Activated CD8-positive, alpha-beta T cell treated with anti-CD3 and anti-CD28 coated beads, Interleukin-2, amount 10 ng/mL, durations not matched to agents 7 days and 5 days (primary cell): ENCODE measurements at places on chromosomes 5 and 9. TPM values are rescaled to one million over a fixed set of nuclear protein-coding genes. Genes with fewer than 3 reads are reported as not detected.

Gene LCN1
- not detected for total RNA-seq

GRCh38 chr5:54304040-54304439, 6.3 kb downstream of the ARL15 start:
- DNase-seq, result no peak
- H3K27ac ChIP-seq, result no peak overlapping the region

GRCh38 chr9:107982745-107983144, 493.2 kb upstream of the KLF4 start:
- no peaks in the 10 kb centered on the region for H3K4me1 ChIP-seq
- no peak overlapping the region for H3K4me3 ChIP-seq
- DNase-seq, result no peak
- H3K27me3 ChIP-seq, result no peaks in the 10 kb centered on the region

Gene TRIM41
- 44.7 TPM for total RNA-seq

DNA sequence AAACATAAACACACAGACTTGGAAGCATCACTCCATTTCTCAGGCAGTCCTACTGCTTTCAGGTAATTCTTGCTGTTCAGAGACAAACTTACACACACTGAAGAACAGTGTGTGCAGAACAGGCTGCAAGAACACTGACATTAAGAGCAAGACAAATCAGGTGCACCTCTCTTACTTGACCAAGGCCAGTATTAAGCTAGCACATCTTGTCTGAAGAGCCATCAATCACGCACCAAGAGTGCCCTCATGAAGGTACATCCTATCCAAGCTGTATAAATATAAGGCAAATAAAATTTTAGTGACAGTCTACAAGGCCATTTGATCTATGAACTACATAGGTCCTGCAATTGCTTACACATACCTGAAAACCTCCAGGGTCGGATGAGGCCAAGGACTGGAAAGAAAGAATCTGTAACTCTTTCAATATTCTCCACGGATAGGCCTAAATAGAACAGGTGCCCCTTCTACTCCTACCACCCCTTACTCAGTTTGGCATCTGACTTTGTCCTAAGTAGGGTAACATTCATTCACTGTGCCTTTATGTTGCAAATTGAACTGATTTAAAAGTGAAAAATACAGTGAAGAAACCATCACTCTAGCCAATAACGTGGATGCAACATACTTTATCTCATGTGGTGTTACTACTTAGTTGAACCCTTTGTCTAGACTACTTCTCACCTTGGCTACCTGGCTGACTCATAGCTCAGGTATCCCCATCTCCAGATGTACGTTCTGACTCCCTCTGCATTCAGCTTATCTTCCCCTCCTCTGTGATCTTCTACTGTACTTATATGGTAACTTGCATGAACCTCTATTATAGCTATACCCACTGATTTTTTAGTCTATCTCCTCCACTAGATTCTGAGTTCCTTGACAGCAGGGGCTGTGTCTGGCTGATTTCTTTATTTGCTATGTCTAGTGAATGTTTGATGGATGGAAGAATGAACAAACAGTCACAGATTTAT, 256.3 kb downstream of the KIAA0825 start:
- no peak for DNase-seq
- H3K27ac ChIP-seq, result no peak overlapping the region
- no peaks in the 10 kb centered on the region for H3K4me1 ChIP-seq
- H3K36me3 ChIP-seq, result no peaks in the 10 kb centered on the region
- H3K4me3 ChIP-seq, result no peak overlapping the region

DNA sequence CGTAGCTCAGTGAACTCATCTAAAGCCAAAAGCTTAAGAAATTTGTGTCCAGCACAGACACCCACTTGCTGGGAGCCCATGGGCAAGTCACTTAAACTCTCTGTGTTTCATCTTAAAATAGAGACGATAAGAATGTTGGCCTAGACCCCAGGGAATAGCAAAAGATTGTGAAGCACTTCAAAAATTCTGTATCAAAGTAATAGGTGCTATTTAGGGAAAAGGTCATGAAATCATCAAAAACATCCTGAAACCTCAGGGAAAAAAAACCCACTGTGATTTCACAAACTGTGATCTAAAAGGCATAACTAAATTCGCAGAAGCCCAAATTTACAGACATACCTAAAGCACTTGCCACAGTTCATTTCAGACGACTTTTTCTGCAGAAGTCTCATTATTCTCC, 278.3 kb downstream of the NR2F1-AS1 start:
- DNase-seq, result no peak
- no peaks in the 10 kb centered on the region for H3K4me1 ChIP-seq
- no peaks in the 10 kb centered on the region for H3K36me3 ChIP-seq
- no peaks in the 10 kb centered on the region for H3K27me3 ChIP-seq
- H3K4me3 ChIP-seq, result no peak overlapping the region
- H3K27ac ChIP-seq, result no peak overlapping the region

Gene LCN15
- total RNA-seq, result not detected

GRCh38 chr5:124283031-124283430, 463.4 kb downstream of the ZNF608 start:
- no peak overlapping the region for H3K4me3 ChIP-seq
- no peak overlapping the region for H3K27ac ChIP-seq
- no peaks in the 10 kb centered on the region for H3K4me1 ChIP-seq
- H3K27me3 ChIP-seq, result no peaks in the 10 kb centered on the region

Gene ISL1
- total RNA-seq, result not detected

Gene CTSV
- 0.29 TPM for total RNA-seq

- no peaks in the 10 kb centered on the region for H3K4me1 ChIP-seq
- no peaks in the 10 kb centered on the region for H3K27me3 ChIP-seq
- no peak overlapping the region for H3K4me3 ChIP-seq
- no peak overlapping the region for H3K27ac ChIP-seq
- no peak for DNase-seq
Measured at GRCh38 chr5:179380211-179381035, 35.2 kb upstream of the ADAMTS2 start.
